Stimulated activated CD4-positive, alpha-beta T cell treated with anti-CD3 and anti-CD28 coated beads, Interleukin-15, amount 100 ng/mL, for 48 hours (primary cell): ENCODE measurements at places on chromosomes 7 and 10.

GRCh38 chr7:39757604-39758003, 134.2 kb downstream of the RALA start:
- no peak for DNase-seq

- no peak for DNase-seq
Measured at GRCh38 chr10:66842371-66842770, 83.5 kb upstream of the LRRTM3 start.

DNA sequence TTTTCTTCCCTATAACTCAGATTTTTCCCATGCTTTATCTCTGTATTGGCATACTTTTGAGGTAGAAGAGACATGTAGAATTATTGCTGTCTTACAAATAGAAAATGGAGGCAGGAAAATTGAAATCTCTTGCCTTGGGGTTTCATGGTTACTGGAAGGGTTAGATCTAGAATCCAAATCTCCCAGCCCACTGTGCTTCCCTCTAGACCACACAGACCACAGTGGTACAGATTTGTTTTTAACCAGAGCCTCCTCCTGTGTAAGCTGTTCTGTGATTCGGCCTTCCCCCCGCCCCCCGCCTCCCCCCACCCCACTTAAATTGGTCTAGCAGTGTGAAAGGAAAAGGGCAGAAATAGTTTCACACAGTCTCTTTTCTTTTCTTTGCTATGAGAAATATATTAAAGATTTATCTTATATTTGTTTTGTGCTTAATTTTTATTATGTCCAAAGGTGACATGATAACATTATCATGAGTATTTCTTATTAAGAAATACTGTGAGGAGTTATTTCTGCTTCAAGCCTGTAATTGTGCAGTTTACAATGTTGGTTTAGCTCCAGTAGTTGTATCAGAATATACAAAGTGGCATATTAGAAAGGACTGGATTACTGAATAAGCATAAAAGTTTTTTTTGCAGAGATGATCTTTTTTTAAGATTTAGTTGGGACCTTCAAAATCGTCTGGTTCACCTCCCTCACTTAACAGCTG, 368.8 kb upstream of the BMPER start:
- DNase-seq, result no peak

- no peak for DNase-seq
Measured at GRCh38 chr10:113285305-113285704, 267.5 kb upstream of the HABP2 start.

- DNase-seq, result no peak
Measured at GRCh38 chr10:16907687-16908086, 90.5 kb upstream of the RSU1 start.

DNA sequence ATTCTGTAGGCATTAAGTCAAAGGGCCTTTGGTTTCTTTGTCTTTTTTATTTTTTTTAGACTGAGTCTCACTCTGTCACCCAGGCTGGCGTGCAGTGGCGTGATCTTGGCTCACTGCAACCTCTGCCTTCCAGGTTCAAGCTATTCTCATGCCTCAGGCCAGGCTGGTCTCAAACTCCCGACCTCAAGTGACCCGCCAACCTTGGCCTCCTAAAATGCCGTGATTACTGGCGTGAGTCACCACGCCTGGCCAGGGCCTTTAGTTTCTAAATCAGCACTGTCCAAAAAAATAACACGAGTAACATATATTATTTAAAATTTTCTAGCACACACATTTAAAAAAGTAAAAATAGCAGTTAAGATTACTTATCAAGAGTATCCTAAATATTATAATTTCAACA, 11.1 kb upstream of the ACSL5 start:
- DNase-seq, result no peak

DNA sequence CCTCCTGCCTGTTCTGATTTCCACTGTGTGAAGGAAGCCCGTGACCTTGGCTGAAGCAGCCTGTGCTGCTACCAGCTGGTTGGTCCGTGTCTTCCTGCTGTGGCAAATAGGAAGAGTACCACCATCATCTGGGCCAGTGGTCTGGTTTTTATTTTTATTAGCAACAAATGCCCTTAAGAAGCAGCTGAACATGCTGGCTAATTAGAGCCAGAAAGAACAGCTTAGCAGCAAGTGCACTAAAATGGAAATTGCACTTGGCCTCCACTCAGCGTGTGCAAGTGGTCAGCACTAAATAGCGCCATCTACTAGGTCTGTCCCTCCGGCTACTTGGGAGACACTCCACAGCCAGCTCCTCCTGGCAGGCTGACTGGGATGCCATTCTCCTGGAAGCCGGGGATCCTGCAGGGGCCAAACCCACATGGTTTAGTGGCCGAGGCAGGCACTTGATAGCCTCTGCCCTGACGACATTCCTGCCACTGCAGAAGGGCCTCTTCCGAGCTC, 690.3 kb upstream of the FOXK1 start:
- DNase-seq, result no peak

GRCh38 chr10:49664842-49665355, 14.6 kb upstream of the C10orf53 start:
- no peak for DNase-seq

DNA sequence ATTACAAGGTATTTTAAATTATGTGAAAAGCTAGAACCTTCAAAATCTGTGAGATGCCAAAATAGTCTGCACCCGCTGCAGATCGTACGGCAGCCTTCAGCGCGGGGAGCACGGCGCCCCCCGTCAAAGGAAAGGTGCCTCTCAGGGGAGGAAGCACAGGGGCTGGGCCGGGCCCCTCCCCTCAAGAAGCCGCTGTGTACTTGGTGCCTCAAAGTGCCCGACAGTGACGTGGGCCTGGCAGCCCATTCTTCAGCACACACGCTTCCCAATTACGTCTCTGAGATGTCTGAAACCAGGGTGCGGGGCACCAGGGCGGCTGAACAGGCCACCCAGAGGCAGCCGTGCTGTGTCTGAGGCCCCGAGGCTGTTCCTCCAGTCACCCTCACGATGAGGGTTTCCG, 116.1 kb downstream of the INPP5A start:
- DNase-seq, result no peak

DNA sequence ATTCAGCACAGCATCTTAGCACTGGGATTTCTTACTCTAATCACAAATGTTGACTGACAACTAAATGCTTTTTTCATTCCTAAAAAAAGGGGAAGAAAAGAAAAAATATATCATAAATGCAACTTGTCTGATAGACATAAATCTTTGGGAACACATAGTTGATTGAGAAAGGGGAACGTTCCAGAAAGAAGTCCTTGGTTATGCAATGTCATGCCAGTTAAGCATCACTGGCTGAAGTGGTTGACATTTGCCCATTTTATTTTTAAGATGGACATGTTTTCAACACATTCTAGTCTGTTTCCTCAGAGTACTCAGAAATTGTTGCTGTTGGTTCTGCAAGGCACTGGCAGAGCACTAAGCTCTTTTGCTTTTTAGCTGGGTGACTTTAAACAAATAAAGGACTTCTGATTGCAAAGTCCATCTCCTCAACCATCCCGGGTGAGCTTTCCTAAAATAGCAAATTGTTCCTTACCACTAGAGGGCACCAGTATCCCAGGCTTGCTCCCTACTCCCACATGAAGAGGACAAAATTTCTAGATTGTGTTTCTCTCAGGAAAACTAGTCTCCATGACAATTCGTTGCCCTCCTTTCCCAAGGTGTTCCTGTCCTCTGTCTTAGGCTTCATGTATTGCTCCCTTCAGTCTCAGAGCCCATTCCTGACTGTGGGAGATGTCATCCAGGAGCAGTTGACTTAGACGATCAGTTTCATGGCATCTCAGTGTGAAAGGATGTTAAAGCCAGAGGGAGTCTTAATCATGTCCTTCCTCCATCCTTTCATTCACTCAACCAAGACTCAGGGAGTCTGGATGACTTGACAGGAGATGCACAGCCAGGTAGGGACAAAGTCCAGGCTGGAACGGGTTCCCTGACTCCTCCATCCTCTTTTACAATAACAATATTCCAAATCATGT, 23.9 kb downstream of the OPALIN start:
- no peak for DNase-seq

DNA sequence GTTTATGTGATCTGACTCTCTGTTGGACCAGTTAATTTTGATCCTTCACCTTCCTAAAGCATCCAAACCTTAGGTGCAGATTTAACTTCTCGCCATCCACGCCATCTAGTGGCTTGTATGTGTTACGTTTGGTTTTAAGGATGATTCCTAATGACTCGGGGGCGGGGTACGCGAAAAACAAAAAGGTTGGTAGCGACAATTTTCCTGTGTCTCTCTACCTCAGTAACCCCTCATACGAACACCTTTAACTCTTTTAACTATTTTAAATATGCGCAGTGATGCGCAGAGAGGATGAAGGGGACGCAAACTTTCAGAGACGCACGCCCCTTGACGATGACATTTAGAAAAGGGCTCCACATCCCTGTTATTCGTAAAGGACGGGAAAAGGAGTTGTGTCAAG, 714 bp upstream of the KCND2 start:
- no peak for DNase-seq

DNA sequence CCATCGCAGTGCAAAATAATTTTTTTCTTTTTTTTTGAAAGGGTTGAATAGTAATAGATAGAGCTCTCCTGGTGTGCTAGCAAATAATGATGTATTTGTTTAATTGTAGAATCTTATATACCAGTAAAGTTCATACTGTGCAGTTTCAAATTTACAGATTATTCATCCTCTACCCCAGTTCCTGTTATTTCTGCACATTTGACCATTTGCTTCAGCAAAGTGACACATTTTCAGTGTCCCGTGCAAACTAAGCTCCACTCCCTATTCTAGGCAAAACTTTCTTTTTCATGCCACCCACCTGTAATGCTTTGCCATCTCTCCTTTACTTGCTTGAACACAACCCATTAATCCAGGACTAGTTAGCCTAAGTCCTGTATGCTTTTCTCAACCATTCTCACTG, 43.0 kb downstream of the SHOC2 start:
- no peak for DNase-seq

DNA sequence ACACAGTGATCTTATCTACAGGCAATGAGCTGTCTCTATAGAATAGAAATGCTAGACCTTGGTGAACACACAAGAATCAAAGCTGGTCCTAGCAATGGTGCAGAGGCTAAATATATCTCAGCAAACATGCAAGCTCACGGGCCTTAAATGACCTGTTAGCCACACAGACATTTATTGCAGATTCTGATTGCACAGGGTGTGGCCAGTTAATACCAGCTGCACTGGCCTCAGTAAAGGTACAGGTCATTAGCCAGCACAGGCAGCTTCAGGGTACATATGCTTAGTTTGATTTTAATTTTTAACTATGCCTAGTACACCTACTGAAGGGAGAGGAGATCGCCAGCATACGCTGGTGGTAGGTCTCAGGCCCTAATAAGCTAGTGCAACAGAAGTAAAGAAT, 265.4 kb upstream of the DGKB start:
- DNase-seq, result no peak

DNA sequence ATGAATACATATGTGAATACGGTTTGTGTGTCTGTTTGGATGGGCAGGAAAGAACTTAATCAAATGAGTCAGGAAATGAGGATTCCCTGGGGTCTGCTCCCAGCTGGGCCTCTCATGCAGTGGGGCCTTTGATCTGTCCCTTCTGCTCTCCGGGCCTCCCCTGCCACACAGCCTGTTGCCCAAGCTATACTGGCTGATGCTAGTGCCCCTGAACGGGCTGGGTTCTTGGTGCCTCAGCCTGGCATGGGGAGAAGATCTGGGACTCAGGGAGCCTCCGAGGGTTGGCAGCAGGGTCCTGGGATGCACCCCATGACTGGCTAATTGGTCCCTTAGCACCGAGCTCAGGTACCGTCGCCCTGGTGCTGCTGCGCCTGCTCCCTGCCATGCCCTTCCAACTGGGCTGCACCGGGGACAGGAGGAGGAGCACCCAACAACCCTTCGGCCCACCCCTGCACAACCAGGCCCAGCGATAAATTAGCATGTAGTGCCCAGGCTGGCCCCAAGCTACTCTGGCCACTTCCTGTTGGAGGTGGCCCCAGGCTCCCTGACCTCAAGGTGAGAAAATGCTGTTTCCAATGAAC, 59.9 kb upstream of the DUSP5 start:
- no peak for DNase-seq

- no peak for DNase-seq
Measured at GRCh38 chr7:94088560-94088959, 84.4 kb upstream of the BET1 start.

- DNase-seq, result no peak
Measured at GRCh38 chr7:157005456-157006204, 4.8 kb downstream of the MNX1 start.

- DNase-seq, result no peak
Measured at GRCh38 chr7:81721437-81721836, 48.4 kb downstream of the HGF start.

GRCh38 chr7:1725766-1726630, 55.9 kb downstream of the ELFN1 start:
- no peak for DNase-seq

GRCh38 chr7:117281562-117281961, 41.3 kb downstream of the WNT2 start:
- DNase-seq, result no peak

GRCh38 chr7:30646154-30646553, 36.1 kb downstream of the CRHR2 start:
- DNase-seq, result no peak
